NCI-H187 (cell line): ENCODE measurements at places on chromosomes 5 and 9.

- no peak for DNase-seq
Observed at GRCh38 chr5:125549322-125549911, 803.0 kb upstream of the ZNF608 start.

DNA sequence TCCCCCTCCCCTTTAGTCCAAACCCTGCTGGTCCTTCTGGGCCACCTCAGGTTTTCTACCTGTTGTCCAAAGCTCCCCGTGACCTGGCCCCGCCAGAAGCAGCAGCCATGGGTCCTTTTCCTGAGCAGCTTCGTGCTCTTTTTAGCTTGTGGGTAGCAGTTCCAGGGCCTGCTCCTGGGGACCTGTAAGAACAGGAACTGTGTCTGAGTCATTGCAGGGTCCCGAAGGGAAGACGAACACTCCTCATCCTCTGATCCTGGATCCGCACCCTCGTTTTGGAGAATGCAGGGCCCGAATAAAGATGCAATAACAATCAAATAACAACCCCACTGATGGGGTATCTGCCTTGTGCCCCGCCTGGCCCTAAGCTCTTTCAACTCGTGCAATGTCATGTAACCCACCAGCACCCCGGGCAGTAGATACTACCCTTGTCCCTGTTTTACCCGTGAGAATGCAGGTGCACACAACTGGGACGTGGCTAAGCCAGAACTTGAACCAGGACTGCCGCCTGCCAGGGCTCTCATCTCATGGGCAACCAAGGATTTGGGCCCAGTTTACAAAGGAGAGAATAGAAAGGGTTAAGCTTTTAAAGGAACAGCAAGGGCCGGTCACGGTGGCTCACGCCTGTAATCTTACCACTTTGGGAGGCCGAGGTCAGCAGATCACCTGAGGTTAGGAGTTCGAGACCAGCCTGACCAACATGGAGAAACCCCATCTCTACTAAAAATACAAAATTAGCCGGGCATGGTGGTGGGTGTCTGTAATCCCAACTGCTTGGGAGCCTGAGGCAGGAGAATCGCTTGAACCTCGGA, 33.2 kb downstream of the NEK6 start:
- no peak for DNase-seq

- DNase-seq: no peak
Observed at GRCh38 chr9:97447001-97447400, 35.1 kb downstream of the TDRD7 start.

DNA sequence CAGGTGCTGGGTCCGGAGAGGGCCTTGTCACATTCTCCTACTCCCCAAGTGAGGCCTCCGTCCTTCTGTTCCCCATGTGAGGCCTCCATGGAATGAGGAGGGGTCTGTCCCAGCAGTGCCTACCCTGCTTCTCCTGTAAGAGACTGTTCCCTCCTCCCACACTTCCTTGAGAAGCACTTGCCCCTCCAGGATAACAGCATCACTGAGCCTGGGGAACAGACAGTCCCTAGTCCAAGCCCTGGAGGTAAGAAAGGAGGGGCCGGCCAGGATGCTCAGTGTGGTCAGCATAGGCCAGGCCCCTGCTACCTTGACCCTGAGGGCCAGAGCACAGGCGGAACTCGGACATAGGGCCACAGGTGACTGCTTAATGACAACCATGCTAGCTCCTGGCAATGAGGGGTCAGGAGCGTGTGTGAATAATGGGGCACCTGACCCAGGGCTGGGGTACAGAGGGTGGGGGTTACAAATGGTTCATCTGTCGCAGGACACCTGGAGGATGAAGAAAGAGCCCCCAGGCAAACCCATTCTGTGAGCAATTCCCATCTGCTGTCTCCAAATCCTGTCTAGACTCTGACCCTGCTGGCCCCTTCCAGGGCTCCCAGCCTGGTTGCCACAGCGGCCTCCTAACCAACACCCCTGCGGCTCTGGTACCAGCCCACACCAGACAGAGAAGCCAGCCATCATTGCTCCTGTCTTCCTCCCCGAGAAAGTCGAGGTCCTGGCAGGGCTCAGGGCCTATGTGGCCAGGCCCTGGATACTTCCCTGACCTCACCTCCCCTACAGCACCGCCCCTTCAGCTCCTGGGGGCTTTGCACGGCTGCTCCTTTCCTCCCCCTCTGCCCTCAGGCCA, 20.3 kb downstream of the RALGDS start:
- DNase-seq: no peak

DNA sequence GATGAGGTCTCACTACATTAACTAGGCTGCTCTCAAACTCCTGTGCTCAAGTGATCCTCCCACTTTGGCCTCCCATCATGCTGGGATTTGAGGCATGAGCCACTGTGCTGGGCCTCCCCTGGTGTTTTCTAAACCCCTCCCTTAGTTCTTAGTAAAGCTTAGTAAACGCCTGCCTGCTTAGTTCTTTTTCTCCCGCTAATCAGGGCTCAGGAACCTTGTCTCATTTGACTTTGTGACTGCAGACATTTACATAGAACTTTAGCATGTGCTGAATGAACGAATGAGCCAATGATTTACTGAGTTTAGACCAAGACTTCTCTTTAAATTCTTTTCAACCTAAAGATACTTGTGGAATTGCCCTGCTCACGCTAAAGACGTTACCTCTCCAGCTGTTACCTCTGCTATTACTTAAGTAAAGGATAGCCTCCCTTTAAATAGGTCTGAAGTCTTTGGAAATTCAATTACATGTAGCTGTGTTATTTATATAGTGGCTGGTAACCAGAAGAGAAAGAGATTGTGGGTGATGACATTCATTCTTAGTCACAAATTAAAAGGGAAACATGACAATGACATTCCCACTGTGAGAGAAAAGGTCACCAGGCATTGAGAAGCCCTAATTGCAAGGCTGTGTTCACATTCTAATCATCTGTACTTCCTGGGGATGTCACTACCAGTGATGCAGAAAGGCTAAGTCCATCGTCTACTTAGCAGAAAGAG, 18.6 kb upstream of the SUSD1 start:
- no peak for DNase-seq

- DNase-seq: no peak
Observed at GRCh38 chr5:67748165-67748690, 467.3 kb upstream of the PIK3R1 start.

DNA sequence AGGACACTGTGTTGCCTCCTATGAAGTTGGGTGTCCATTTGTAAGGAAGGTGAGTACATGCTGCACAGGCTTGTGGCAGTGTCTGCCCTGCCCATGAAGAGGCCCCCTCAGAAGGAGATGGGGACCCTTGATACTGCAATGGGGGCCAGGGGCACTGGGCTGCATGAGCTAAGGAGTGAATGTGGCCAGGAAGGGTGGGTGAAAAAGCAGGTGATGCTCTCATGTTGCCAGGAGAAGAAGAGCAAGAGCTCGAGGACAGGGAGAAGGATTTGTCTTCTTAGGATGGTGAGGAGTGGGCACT, 76.1 kb downstream of the NSUN2 start:
- DNase-seq: no peak

DNA sequence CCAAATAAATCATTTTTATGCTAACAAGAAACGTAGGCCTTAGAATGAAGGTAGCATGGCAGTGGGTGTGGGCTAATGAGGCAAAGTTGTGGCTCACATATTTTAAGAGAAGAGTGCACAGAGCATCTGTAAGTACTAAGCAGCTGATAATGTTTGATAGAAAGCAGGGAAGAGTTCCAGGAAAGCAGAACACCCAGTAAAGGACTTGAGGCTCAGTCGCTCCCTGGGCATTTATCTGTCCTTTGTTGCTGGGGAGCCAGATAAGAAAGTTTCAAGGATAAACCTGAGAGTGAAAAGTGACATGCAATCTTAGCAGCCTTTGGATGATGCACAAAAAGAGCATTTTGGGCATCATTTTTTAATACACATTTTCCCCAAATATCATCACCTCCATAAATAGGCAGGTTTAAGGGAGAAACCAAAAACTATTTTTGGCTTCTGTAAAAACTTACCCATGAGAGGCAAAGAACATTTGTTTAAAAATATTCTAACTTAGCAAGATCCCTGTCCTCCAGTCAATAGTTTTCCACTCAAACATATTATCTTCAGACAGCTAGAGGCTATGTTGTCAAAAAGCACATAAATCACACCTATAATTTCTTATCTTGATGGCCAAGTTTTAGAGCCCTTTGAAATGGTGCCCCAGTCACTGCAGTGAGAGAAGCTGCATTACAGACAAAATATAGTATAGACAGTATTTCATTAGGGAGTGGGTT, 3.4 kb downstream of the FREM1 start:
- DNase-seq: no peak

DNA sequence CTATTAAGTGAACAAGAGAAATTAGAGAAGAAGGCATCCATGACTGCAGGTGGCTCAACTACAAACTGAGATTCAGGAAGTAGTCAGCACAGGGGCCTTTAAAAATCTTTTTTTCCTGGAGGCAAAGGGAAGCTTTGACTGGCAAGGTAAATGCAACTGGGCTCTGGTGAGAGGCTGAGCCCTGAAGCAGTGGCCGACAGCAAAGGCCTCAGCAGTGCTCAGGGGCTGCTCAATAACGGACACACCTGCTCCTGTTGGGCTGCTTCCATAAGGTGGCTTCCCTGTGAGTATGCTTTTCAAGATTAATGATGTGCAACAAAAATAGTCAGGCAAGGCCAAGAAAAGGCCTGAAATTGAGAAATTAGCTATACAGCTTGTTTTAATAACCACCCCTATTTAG, 134.2 kb upstream of the RGMB start:
- DNase-seq: no peak

- no peak for DNase-seq
Observed at GRCh38 chr9:130927995-130928900, 10.8 kb downstream of the FIBCD1 start.

DNA sequence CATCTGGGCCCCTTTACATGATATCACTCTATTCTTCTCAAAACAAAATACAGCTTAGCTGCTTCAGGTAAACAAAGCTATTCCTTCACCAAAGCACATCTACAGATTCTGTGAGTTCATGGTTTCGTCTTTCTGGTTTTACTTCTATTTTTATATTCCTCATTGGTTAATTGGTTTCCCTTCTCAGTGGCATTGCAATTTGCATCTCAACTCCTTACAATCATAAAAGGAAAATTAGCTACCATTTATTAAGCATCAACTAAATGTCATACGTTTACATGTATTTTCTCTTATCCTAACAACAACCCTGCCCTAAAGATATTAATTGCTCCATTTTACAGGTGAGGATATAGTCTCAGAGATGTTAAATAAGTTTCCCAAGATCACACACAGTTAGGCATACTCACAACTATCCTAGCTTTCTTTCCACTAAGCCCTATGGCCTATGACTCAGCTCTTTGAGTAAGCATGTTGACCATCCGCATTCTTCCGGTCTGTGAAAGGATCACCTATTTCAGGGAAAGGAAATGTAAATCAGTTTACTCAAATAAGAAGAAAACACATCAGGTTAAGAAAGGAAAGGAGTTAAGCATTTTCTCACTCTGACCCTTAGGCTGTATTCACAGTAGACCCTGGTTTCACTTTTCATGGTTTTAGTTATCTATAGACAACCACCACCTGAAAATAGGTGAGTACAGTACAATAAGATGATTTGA, 146.1 kb downstream of the CAAP1 start:
- no peak for DNase-seq

DNA sequence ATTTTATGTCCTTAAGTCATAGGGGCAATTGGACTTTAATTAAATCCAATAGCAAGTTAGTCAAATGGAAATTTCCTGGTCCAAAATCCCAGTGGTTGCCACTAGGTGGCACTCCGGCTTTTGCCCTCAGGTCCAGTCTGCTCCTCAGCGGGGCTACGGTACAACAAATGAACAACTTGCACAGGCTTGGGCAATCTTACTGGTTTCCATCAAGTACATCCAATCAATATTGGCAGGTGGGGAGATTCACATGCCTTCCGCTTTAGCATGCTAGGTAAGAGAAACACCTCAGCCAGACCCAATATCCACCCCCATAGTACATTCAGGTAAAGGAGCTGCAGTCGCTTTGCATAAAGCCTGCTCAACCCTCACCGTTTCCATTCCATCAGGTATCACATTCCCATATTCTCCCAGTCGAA, 6.3 kb upstream of the MXD3 start:
- DNase-seq: peak; percentile 37

- peak; percentile 44 for DNase-seq
Observed at GRCh38 chr9:126411948-126412284, 85.3 kb downstream of the MVB12B start.

DNA sequence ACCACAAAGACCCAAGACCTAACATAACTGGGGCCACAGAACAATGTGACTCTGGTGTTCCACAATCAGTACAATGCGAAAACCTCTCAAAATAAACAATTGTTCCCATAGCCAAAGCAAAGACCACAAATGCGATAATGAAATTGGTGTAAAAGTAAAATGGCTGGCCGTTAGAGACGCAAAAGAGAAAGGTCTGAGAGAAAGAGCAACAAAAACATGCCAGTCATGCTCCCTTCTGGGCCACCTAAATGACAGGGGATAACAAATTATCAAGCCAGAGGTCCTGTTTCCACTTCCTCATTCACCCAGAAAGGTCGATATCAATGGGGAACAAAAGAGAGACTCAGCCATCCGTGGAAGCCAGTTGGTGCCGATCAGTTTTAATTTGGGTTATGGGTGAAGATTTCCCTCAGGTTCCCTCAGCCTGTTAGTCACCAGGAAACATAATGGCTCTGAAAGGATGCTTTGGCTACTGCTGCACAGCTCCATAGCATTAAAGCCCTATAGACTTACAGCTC, 9.2 kb upstream of the CFAP95 start:
- no peak for DNase-seq

DNA sequence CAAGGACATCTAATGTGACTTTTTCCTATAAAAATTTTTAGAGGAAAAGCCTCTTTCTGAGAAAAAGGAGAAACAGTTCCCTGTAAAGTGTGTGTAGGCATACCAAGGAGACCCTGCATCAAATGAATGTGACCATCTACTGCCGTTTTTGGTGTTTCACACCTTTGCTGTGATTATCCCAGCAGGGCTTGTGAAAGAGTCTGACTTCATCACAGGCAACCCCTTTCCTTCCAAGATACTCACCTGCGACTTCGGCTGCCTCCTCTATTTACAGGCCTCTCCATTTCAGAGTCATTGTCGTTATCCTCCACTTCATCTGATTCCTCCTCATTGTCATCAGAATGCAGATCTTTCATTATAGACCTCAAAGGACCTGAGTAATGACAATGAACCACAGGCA, 259.1 kb downstream of the MLLT3 start:
- DNase-seq: peak; percentile 0

DNA sequence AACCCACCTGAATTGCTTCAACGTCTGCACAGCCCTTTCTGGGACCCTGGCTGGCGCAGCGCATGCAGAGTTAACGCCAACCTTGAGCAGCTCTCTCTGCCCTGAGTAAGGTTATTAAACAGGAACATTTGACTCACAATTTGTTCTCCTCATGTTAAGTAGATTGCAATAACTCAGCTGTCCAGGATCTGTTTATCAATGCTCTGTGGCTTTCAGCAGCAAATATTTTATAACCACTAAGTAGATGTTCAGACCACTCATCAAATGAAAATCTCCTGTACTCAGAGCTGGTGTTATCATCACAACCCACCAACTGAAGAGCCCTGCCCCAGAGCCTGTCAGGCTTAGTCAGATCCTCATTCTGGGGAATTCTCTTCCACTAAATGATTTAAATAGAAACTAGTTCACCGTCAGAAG, 403.0 kb downstream of the ZNF608 start:
- DNase-seq: peak; percentile 18

GRCh38 chr5:158801268-158801667, 298.4 kb downstream of the EBF1 start:
- DNase-seq: peak; percentile 23
